NCI-H2081 (cell line): ENCODE measurements at places on chromosomes 1 and 21.
A peak's percentile ranks its signal among the peaks of the same experiment; 100 is the strongest.

- no peak for DNase-seq
Measured at GRCh38 chr1:36212782-36213181, 11.5 kb upstream of the THRAP3 start.

- peak; percentile 39 for DNase-seq
Measured at GRCh38 chr1:6127587-6128163, 52.4 kb downstream of the CHD5 start.

DNA sequence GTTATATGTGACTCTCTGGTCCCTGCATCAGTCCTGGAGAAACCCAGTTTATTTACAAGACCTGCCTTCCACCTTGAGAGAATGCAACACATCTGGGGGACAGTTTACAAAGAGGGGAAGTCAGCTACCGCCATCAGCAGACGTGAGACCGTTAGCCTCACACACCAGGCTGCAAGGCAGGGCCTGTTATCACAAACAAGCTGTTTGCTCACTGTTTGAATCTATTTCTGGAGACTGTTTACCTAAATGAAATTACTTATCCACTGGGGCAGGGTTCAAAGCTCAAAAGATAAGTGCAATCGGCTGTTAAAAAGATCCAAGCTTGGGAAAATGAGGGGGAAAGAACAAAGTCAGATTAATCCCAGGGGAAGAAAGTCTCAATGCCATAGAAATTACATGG lies 134.4 kb downstream of the ZNF281 start:
- DNase-seq, result no peak

DNA sequence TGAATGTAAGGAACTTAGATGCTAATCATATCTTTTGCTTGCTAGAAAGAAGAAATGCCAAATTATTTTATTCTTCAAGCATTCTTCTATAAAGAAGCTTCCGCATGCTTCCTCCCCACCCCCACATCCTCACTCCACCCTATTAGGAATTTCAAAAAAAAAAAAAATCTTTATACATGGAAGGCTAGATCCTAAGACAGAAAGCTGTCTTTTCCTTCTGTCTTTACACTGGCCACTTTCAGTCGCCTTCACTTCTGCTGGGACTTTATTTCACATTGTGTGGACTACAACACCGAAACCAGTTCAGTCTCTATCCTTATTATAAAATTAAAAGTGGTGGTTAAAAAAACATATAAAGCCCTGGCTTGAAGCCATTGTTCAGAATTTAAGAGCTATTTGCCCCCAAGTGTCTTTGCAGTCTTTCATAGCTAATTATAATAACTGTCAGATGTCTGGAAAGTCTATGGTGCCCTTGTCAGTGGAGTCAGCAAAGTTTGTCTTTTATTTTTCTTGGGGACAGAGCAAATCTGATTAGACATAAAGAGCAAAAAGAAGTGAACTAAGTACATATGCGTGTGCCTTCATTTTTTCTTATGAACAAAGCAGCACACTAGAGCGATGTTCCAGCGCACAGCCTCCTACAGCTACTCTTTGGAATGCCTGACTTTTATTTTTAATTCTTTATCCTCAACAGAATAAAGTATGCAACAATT lies 297.7 kb downstream of the PTPRC start:
- peak; percentile 43 for DNase-seq

- DNase-seq, result no peak
Measured at GRCh38 chr1:184685116-184685515, 69.5 kb downstream of the EDEM3 start.

DNA sequence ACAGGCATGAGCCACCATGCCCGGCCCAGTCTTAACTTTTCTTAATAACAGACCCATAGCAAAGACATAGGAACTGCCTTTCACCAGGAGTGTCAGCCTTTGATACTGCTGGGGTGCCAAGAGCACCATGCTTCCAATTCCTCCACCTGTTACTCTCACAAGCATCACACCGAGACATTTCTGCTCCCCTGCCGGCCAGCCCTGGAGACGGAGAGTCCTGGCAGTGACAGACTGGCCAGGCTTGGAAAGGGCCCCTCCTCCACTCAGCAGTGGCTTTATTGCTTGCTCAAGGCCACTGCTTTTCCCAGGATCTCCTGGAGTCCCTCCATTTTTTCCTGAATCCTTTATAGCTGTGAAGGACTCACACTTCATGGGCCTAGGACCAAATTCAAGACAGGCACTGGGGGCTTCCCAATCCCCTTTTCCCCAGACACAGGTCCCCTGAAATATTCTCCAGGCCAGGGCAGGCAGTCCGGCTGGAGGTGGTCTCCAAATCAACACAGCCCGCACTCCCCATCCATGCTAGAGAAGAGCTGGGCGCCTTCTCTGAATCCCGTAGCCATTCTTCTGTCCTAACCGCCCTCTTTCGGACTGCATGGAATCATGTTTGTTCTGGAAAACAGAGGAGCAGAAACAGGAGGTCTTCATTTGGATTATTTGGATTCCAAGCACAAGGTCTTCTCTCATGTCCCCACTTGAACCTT lies 25.5 kb upstream of the PTPRF start:
- no peak for DNase-seq
